ENCODE measurements at places on chromosomes 3 and 15.

GRCh38 chr15:92930054-92930621 is 30.0 kb downstream of the CHD2 start:
- no peak for DNase-seq

DNA sequence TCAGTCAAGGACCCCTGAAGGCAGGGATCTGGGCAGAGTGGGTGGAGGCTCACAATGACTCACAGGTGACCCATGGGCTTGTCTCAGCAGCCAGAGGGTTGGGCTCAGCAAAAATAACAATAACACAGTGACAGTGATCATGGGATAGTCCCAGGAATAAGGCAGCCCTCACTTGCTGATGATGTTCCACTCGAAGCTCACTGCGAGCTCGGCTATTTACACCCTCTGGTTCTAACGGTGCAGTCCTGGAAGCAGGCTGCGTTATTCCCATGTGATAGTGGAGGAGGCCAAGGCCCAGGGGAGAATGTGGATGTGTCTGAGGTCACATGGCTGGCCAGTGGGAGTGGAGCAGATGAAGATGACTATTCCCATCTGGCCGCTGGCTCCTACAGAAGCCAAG is 16.2 kb downstream of the CCDC33 start:
- no peak for DNase-seq

DNA sequence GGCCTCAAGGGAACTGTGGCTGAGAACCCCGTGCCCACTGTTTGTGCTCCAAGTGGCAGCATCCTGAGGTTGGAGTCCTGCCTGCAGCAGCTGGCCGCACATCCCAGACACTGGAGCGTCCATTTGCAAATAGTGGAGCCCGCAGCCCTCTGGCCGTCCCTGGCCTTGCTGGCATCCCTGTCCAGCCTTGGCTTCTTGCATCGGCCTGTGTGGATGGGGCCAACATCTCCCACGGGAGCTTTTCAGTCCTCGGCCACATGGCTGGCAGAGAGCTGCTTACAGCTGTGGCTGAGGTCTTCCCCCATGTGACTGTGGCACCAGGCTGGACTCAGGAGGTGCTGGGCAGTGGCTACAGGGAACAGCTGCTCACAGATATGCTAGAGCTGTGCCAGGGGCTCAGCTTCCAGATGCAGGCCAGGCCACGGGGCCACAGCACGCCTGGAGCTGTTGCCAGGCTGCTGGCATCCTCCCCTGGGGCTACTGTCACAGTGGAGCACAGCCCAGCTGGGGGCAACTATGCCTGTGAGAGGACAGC is 71.2 kb downstream of the FAM43A start:
- DNase-seq, result no peak

DNA sequence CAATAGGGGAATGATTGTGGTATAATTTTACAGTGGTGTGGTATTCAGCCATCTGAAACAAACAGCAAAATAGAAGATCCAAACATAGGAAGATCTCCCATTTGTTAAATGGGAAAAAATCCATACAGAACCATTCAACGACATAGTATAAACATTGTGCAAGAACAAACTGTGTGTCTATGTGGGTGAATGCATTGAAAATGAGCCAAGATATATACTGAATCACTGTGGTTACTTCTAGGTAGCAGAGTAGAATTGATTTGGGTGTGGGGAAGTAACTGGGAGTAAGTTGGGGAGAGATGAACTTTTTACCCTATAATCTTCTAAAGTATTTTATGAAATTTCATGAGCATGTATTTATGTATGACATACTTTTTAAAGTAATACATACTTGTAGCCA is 123.1 kb upstream of the UMPS start:
- no peak for DNase-seq

DNA sequence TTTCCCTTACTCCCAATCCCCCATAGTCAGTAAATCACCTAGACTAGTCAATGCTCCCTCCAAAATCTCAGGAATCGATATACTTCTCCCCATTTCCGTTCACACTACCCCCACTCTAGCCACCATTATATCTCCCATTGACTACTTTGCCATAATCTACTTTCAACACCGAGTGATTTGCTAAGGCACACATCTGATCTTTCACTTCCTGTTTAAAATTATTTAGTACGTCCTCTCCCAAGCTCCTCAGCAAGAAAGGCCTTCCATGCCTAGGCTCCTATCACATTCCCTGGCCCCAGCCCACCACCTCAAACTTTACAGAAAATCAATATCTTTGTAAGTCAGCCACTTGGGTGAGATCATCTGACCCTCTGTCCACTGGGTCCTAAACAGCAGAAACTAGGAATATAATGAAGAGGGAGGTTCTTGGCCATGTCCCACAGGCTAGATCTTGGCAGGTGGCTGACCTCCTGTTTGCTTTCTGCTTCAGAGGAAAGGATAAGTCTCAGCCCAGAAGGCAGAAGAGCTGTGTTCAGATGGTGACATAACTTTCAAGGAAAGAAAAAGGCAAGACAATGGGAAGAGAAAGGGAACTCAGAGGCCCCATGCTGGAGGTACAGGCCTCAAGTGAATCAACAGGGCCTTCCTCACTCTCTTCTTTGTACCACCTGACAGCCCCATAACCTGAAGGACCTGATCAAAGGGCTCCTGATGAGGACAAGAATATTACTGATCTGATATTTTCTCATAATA is 103.0 kb downstream of the RPL22L1 start:
- DNase-seq, result no peak

- no peak for DNase-seq
Observed at GRCh38 chr3:71862371-71863140, 77.6 kb upstream of the PROK2 start.

GRCh38 chr3:125119752-125120378 is 64.1 kb upstream of the HEG1 start:
- DNase-seq, result no peak

GRCh38 chr3:57985176-57985983 is 22.8 kb upstream of the FLNB start:
- no peak for DNase-seq

- no peak for DNase-seq
Observed at GRCh38 chr3:169835533-169835932, 22.8 kb upstream of the LRRC34 start.

- no peak for DNase-seq
Observed at GRCh38 chr15:67745073-67746006, 80.0 kb upstream of the SKOR1 start.

- DNase-seq, result no peak
Observed at GRCh38 chr3:155001289-155002010, 78.7 kb upstream of the MME start.

DNA sequence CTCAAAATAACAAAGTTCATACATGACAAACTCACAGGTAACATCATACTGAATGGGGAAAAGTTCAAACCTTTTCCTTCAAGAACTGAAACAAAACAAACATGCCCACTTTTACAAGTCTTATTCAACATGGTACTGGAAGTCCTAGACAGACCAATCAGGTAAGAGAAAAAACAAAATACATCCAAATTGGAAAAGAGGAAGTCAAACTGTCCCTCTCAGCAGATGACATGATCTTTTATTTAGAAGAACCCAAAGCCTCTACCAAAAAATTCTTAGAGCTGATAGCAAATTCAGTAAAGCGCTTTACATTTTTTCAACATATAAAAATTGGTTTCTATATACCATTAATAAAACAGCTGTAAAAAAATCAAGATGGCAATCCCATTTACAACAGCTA is 219.4 kb downstream of the STAG1 start:
- DNase-seq, result no peak

DNA sequence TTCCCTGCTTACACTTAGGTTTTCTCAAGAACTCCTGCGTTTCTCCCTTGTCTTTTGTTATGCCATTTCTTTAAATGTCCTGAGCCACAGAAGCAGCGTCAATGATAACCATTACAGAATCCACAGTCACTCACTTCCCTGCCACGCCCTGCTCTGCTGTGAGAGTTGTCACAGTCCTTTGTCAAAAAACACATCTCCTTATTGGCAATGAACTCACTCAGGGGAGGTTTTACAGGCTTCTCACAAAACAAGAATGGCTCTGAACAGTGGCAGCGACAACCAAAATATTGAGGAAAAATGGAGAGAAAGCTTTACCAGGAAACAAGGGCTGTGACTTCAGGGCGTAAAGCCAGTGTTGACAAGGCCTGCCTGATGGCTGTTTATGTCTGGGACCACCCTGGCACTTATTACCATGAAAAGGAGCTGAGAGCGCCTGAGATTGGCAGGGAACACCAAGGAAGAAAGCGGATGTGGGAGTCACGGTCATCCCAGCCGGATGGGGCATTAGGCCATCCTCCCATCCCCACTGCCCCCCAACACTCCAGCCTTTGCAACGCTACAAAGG is 111.5 kb downstream of the ADAMTS9 start:
- DNase-seq, result no peak

DNA sequence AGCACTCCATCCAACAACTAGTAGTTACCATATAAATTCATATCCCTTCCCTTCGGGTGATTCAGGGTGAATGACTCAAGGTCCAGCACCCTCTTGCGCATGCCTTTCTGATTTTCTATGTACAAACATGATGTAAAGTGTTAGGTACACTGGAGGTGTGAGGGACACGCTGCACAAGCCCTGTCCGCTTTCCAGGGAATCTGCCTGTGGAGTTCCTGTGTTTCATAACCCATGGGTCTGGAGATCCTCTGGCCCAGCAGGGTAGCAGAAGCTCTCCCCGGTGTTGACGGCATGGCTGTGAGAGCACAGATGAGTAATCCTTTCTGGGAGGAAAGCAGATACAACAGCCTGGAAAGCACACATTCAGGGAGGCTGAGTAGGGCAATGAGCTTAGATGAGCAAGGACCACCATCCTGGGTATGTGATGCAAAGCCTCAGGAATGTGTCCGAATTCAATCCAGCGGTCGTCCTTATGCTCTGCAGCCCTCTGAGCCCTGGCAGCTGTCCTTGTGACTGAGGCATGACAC is 142.9 kb upstream of the TP63 start:
- no peak for DNase-seq

DNA sequence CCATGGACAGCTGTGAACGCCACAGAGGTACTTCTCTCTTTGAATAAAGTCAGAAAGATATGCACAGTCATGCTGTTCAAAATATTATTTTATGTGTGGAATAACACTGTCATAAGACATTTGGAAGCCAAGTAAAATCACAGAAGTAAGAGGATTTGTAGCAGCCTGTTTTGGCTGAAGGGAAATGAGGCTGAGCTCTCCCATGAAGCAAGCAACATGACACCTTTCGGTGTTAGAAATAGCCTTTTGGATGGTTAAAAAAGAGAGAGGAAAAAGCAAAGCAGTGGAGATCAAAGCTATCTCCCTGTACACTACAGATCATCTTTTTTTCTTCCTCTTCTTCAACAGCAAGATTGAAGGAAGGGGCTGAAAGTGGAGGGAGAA is 755.3 kb downstream of the ROBO1 start:
- DNase-seq, result no peak

GRCh38 chr3:148066802-148067201 is 630.9 kb upstream of the AGTR1 start:
- no peak for DNase-seq

- no peak for DNase-seq
Observed at GRCh38 chr3:153628591-153628990, 466.6 kb downstream of the RAP2B start.

- DNase-seq, result no peak
Observed at GRCh38 chr3:131277836-131278497, 103.6 kb upstream of the NUDT16 start.

DNA sequence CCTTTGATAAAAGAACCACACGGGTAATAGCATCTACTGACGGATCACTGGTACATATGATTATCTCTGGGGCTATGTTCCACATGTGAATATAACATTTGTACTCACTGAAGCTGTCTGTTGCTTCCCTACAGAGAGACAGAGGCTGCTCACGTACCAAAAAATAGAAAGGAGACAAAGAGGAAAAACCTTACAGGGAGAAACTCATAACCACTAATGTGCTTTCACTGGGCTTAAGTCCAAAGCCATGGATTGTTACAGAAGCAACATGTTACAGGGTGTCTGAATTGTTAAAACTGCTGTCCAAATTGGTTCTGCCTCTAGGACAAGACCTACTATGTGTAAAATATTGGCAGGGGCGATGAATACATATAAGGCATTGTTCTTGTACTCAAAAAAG is 311.9 kb downstream of the FOXP1 start:
- DNase-seq, result no peak

DNA sequence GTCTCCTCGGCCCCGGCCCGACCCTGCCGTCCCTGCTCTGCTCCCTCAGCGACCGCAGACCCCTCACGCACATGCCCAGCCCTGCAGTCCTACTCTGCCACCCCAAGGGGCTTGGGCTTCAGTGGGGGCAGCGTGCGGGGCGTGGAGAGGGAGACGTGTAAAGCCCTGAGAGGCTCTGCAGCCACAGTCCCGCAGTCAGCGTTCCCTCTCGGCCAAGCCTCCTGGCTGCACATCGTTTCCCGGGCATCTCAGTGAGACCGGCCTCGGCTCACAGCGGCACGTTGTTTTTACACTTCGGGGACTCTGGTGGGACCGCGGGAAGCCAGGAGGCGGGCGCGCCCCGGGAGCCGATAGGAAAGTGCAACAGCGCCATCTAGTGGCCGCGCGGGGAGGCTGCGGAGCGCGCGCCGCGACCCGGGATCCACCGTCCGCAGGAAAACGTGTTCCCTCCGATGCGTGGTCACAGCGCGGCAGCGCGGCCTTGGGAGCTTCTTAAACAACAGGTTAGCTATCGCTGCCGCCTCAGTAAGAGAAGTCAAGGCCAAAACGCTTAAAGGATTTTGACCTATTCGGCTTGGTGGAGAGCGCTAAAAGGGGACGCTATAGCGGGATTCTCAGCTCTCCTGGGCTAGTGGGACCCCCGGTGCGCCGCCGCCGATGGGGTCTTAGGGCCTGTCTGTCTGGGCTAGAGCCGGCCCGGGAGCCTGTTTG is 226.8 kb upstream of the IGF1R start:
- peak; percentile 46 for DNase-seq

DNA sequence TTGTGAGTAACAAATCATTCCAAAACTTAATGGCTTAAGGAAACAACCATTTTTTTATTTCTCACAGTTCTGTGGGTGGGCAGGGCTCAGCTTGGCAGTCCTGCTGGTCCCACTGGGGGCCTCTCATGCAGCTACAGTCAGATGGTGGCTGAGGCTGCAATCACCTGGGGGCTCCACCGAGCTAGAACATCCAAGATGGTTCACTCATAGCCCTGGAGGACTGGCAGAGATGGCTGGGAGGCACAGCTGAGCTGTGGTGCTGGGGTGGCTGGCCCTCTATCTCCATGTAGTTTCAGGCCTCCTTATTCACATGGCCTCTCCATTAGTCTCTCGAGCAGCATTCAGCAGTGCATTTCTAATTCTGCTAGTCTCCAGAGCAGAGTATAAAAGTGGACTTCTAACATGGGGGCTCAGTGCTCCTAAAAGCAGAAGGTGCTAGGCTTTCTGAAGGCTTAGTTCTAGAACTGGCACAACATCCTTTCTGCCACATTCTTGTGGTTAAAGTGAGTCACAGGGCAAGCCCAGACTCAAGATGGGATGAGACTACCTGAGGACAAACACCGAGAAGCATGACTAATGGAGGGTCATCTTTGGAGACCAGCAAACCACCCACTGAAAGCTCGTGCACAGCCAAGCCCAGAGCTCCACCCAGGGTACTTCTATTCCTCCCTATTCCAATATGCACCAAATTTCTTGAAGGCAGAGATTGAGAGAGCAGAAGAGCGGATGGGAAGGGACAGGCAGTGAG is 6.3 kb downstream of the CAV3 start:
- no peak for DNase-seq
